ENCODE measurements at places on chromosomes 1 and 21.

DNA sequence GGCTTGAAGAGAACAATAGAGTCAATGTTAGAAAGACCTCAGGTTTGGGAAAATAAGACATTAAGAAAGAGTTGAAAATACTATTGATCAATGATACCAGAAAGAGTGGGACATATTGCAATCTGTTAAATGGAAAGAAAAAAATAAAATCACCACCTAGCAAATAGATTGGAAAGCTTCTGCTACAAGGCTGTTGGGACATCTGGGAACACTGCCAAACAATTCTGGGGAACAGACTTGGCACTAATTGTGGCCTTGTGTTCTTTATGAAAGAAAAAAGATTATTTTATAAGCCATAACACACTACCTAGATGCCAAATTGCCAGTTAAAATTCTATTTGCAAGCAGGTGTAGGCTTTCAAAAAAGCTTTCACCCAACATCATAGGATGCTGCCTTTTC is 137.8 kb downstream of the TSEN15 start:
- DNase-seq, result no peak

GRCh38 chr1:160776178-160776577 is 19.8 kb upstream of the LY9 start:
- no peak for DNase-seq

GRCh38 chr1:164664127-164664526 is 105.1 kb downstream of the PBX1 start:
- no peak for DNase-seq

GRCh38 chr1:118481126-118481525 is 296.1 kb upstream of the SPAG17 start:
- DNase-seq, result no peak

DNA sequence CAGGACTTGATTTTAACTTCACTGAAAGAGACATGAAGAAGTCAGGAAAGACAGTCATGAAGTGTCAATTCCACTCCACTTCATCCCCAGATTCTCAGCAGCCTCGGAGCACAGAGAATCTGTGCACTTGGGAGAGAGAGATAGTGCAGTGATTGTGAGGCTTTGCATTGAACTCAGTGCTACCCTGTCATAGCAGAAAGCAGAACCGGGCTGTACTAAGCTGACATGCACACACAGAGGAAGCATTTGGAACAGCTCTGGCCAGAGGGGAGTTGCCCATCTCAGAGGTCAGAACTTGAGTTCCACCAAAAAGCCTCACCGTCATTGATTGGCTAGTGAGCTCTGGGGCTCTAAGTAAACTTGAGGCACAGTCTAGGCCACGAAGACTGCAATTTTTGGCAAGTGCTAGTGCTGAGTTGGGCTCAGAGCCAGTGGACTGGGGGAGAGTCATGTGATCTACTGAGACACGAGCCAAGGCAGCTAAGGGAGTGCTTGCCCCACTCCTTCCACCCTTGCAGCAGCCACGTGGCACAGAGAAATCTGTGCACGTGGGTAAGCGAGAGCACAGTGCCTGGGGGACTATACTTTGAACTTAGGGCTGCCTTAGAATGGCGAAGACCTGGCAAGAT is 810.2 kb upstream of the ADAMTS5 start:
- no peak for DNase-seq

DNA sequence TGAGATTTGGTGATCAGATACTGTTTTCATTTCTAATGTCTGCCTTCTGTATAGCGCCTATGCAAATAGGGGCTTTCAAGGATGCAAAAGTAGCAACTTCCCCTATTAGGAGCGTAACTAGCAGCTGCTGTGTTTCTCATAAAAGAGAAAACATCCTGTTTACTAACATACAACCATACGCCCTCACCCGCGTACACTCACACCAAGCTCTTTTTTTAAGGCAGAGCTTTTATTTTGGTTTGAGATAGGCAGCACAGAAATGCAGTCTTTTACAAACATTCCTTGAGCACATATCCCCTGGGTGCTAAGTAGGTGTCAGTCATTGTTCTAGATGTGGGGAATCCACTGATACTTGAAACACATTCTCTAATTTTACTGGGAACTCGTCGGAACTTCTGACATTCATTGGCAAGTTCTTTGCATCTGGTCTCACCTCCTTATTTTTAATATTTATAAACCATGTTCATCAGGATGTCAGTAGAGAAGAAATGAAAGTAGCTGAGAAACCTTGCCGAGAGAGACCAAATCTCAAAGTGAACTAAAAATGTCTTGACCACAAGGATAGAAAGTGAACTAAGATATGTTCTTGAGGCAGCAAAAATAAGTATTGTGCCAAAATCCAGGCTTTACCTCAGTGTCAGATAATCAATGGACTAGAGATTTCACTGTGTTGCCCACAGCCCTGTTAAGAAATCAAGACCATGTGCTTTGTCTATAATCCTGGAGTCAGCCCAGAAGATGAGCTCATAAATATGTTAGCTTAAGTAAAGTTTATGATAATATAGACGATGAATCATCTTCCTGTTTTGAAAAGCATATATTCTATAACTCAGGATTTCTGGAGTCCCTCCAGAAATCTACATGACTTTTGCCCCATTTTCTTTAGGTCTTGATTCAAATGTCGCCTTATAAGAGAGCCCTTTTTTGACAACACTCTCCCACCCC is 350.9 kb downstream of the ST6GALNAC3 start:
- DNase-seq, result no peak

- no peak for DNase-seq
These were observed 90.1 kb downstream of the TENT5C start for GRCh38 chr1:117695796-117696490.

GRCh38 chr1:92030656-92031107 is 897 bp downstream of the EPHX4 start:
- peak; percentile 35 for DNase-seq

GRCh38 chr1:106676021-106676420 is 380.5 kb upstream of the PRMT6 start:
- no peak for DNase-seq

GRCh38 chr1:84037758-84038611 is 39.1 kb upstream of the TTLL7 start:
- DNase-seq, result no peak

DNA sequence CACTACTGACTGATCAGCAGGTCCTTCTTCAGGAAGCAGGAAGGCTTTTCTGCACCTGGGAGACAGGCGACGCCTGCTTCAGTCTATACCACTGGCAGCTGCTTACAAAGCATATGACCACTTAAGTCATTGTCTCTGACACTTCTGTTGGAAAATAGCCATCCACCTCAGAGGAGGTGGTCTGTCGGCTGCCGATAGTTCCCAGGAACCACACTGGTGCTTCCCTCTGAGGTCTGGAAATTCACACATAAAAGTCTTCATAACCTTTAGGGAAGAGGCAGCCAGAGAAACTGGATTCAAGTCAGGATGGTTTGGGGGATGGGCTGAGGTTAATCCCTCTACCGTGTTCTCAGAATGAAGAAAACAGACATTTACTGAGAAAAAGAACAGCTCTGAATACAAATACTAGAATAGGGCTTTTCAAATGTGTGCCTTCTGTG is 15.6 kb upstream of the SRP9 start:
- no peak for DNase-seq

- DNase-seq, result no peak
These were observed 13.7 kb upstream of the RHEX start for GRCh38 chr1:206039046-206039973.

GRCh38 chr1:212452323-212453155 is 19.8 kb downstream of the NENF start:
- DNase-seq, result peak; percentile 60

DNA sequence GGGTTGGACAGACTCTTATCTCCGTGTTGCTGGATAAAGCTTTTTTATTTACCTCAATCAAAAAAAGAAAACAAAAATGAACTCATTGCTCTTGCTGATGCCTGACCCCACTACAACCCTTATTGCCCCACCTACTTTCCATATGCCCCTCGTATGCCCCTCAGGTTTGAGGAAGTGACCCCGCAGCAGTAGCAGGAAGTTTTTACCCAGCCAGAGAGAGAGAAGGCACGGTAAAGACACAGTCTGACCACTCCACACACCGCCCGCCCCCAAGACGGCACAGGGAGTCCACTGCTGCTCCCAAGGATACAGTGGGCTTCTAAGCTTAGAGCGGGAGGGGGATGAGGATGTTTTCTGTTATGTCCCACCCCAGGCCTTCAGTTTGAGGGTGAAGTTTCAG is 9.8 kb downstream of the PLEKHO1 start:
- DNase-seq, result no peak

GRCh38 chr1:15959827-15960446 is 16.0 kb downstream of the ZBTB17 start:
- no peak for DNase-seq

DNA sequence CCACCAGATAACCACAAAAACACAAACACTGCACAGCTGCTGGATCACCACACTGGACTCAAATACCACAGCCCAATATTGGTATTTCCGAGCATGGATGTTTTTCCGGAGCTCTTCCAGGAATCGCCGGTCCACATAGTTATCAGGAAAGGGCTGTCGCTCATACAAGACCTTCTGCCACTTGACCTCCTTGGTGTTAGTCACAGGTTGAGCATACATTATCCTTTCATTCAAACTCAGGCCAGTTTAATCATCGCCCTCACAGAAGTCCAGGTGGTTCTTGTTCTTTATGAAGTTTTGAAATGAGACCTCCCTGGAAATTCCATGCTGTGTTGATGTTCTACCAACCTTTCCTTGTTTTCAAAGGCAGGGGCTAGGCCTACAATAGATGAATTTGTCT is 1.5 kb downstream of the PIGC start:
- DNase-seq, result no peak

GRCh38 chr1:20956272-20956671 is 169.2 kb upstream of the HP1BP3 start:
- DNase-seq, result no peak

DNA sequence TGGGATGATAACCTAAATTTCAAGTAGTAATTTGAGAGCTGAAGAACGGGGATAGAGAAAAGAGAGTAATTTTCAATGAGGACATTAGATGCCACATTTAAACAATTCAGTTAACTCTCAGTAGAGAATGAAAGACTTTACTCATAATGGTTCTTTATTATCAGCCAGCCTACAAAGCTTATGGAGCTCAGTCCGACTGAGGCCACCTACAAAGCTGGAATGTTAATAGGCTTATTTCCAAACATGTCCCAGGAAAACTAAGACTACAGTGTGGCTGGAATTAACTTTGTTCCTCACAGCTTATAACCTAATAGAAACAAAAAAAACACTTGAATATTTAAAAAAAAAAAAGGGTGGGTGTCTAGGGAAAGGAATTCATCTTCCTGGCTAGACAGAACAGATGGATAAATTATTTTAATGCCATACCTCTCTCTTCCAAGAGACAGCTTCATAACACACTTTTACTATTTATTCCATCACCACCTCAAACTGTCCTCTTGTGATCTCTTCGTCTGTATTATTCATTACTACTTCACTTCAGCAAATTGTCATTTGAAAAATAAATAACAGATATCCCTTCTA is 9.8 kb downstream of the SLC19A2 start:
- DNase-seq, result no peak

GRCh38 chr1:2303781-2304180 is 75.7 kb downstream of the SKI start:
- no peak for DNase-seq

- no peak for DNase-seq
These were observed 114.1 kb downstream of the HS2ST1 start for GRCh38 chr1:87028576-87028975.
